ENCODE measurements at places on chromosomes 1 and 21. TPM values are rescaled to one million over a fixed set of nuclear protein-coding genes. Genes with fewer than 3 reads are reported as not detected.

RRAGC gene
- 20.9 TPM for polyA plus RNA-seq

THEM5 gene
- not detected for polyA plus RNA-seq

DMBX1 gene
- polyA plus RNA-seq: not detected

OXCT2 gene
- polyA plus RNA-seq: 0.84 TPM

GJA4 gene
- polyA plus RNA-seq: 175 TPM

CELA3A gene
- 0.35 TPM for polyA plus RNA-seq

RNF223 gene
- polyA plus RNA-seq: not detected

LYPD8 gene
- polyA plus RNA-seq: not detected

PLA2G5 gene
- not detected for polyA plus RNA-seq

KCNH1 gene
- polyA plus RNA-seq: not detected

PLXNA2 gene
- 42.6 TPM for polyA plus RNA-seq

SLC6A17 gene
- polyA plus RNA-seq: 0.02 TPM
